ENCODE measurements at places on chromosomes 13 and 19.

DNA sequence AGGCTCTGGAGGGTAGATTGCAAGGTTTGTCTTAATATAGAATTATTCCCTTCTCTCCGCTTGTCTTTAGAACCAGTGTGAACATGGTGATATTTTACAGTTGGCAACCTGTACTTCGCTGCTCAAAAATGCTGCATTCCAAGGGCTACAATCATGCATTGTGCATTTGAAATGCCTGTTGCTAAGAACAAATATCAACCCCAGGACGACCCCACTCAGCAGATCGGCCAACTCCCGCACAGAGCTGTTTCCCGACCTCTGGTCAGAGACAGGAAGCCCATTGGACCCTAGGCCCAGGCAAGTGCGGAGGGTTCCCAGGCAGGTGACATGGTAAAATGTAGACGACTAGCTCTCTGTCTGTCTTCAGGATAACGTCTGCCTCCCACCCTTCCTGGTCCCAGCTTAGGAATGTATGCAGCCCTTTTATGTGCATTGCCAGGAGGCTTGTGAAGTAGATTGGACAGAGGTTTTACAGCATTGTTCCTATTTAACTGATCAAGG is 263.5 kb downstream of the FOXO1 start:
- peak; percentile 62 for DNase-seq

DNA sequence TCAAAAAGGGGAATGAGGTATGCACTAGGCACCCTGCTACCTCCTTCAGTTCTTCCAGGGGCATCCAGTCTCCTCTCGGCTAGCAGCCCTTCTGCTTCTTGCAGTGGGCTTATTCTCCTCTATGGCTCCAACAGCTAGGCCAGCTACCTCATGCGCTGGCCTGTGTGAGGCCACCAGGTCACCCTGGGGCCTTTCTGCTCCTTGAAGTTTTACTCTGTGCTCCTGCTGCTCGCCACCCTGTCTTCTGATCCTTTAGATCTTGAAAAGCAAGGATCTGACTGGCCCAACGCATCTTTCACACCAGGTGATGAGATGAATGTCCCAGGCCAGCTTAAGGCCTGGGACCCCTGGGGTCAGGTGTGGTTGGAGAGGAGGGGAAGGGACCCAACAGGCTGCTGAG is 66.2 kb downstream of the RUBCNL start:
- DNase-seq, result no peak

DNA sequence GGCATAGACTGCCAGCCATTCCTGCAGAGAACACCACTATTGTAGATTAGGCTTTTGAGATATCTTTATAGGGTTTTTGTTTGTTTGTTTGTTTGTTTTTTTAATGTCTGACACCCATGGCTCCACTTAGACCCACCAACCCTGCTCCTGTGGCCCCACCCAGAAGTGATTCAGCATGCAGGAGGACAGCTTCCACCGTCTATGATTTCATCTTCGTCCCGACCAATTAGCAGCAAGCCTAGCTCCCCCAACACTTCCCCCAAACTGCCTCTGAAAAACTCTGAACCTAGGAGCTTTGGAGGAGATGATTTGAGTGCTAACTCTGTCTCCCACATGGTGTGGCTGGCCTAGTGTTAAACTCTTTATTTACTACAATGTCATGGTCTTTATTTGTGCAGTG is 108.3 kb upstream of the RXFP2 start:
- DNase-seq, result no peak

DNA sequence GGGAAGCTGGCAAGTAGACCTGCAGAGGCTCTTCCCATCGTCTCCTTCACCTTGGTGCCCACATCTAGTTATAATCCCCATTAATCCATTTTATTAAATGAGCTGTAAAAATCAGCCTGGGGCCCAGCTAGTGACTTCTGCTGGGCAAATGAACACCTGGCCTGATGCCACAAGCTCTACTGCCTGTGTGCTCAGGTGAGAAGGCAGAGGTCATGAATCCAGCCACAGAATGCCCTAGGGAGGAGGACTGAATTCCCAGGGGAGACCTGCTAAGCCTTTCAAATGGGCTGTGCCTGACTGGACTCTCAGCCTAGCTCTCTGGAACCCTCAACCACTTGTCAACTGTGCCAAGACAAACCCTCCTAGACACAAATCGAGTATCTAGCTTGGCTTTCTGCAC is 74.0 kb downstream of the PDS5B start:
- DNase-seq, result no peak

GRCh38 chr13:31846182-31846938 is 107.0 kb downstream of the RXFP2 start:
- DNase-seq, result peak; percentile 91

GRCh38 chr13:48570216-48570828 is 37.4 kb upstream of the RCBTB2 start:
- DNase-seq, result no peak

DNA sequence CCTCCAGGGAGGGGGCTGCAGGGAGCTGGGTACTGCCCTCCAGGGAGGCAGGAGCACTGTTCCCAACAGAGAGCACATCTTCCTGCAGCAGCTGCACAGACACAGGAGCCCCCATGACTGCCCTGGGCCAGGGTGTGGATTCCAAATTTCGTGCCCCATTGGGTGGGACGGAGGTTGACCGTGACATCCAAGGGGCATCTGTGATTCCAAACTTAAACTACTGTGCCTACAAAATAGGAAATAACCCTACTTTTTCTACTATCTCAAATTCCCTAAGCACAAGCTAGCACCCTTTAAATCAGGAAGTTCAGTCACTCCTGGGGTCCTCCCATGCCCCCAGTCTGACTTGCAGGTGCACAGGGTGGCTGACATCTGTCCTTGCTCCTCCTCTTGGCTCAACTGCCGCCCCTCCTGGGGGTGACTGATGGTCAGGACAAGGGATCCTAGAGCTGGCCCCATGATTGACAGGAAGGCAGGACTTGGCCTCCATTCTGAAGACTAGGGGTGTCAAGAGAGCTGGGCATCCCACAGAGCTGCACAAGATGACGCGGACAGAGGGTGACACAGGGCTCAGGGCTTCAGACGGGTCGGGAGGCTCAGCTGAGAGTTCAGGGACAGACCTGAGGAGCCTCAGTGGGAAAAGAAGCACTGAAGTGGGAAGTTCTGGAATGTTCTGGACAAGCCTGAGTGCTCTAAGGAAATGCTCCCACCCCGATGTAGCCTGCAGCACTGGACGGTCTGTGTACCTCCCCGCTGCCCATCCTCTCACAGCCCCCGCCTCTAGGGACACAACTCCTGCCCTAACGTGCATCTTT is 7.8 kb upstream of the CEACAM5 start:
- DNase-seq, result no peak

DNA sequence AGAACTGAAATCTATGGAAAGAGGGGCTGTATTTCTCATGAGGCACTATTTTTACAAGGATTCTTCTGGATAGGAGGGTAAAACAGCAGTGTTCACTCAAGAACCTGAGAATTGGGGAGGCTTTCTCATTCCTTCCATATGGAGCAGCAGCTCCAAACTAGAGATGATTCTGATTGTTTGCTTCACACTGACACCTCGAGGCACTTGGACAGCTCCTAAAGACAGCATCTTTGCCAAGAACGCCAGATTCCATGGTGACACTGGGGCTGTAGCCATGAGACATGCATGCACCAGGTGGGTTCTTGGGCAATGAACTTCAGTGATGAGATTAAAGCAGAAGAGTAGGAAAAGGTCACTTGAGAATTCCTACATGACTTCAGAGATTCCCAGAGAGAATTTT is 361.5 kb upstream of the HTR2A start:
- no peak for DNase-seq

- peak; percentile 75 for DNase-seq
Measured at GRCh38 chr19:8459520-8460270, 14.9 kb downstream of the HNRNPM start.
